NCI-H69 (cell line): ENCODE measurements at places on chromosomes 12 and 14.
A peak's percentile ranks its signal among the peaks of the same experiment; 100 is the strongest.

- DNase-seq, result peak; percentile 87
Measured at GRCh38 chr12:49524660-49525324, 14.0 kb upstream of the KCNH3 start.

- no peak for DNase-seq
Measured at GRCh38 chr12:80715713-80716249, 931 bp upstream of the MYF5 start.

- peak; percentile 4 for DNase-seq
Measured at GRCh38 chr14:71267007-71267513, 359.8 kb downstream of the PCNX1 start.

- DNase-seq, result peak; percentile 71
Measured at GRCh38 chr12:92608151-92609091, 94.4 kb upstream of the PLEKHG7 start.

DNA sequence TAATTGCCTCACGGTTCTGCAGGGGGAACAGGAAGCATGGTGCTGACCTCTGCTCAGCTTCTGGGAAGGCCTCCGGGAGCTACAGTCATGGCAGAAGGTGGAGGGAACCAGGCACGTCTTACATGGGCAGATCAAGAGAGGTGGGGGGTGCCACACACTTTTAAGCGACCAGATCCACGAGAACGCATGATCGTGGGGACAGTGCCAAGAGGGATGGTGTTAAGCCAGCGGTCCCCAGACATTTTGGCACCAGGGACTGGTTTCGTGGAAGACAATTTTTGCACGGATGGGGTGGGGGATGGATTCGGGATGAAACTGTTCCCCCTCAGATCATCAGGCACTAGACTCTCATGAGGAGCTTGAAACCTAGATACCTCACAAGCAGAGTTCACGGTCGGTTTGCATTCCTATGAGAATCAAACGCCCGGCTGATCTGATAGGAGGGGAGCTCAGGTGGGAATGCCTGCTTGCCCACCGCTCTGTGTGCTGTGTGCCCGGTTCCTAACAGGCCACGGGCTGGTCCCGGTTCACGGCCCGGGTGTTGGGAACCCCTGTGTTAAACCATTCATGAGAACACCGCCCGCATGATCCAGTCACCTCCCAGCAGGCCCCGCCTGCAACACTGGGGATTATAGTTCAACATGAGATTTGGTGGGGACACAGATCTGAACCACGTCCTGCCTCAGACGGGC is 96.9 kb downstream of the ADGRD1 start:
- DNase-seq, result no peak

DNA sequence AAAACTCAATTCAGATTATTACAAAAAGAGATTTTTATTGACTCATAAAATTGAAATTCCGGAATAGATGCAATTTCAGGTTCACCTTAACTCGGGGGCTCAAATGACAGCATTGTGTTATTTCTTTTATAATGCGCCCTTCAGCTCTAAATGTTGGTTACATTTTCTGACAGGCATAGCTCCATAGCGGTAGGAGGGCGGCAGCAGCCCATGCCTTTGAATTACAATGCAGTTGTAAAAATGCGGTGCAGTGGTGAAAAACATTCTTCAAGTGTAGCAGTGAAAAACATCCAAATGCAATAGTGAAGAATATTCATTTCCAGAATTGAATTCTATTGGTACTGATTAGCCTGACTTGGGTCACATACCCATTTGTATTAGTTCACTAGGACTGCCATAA is 215.3 kb upstream of the PKP2 start:
- DNase-seq, result no peak
